ENCODE measurements at places on chromosomes 1 and 21.

GRCh38 chr1:66243548-66244130 is 290.3 kb upstream of the SGIP1 start:
- no peak for DNase-seq

- no peak for DNase-seq
These were observed 19.2 kb downstream of the WDTC1 start for GRCh38 chr1:27253596-27253995.

- no peak for DNase-seq
These were observed 49.2 kb upstream of the LMO4 start for GRCh38 chr1:87279536-87279875.

- no peak for DNase-seq
These were observed 155.9 kb downstream of the PLXNA2 start for GRCh38 chr1:208088319-208088718.

DNA sequence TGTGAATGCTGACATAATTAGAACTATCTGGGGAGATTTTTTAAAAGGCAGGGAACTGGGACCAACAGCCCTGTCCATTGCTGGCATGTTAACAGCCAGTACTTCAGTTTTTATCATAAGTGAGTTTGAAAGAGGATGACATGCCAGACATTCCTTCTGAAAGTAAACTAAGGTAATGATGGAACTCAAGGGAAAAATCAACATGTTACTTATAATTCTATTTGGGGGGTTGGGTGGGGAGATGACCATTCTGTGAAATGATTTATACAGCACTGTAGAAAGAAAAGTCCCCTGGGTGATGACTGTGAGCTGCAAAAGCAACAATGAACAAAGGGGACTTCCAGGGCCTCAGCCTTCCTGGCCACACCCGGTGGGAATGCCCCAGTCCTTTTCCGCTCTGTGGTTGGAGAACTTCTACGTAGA is 5.4 kb upstream of the LAMC2 start:
- no peak for DNase-seq

- no peak for DNase-seq
These were observed 16.4 kb upstream of the ATP1A4 start for GRCh38 chr1:160134791-160135572.

- no peak for DNase-seq
These were observed 88.3 kb downstream of the RPE65 start for GRCh38 chr1:68361346-68361910.

DNA sequence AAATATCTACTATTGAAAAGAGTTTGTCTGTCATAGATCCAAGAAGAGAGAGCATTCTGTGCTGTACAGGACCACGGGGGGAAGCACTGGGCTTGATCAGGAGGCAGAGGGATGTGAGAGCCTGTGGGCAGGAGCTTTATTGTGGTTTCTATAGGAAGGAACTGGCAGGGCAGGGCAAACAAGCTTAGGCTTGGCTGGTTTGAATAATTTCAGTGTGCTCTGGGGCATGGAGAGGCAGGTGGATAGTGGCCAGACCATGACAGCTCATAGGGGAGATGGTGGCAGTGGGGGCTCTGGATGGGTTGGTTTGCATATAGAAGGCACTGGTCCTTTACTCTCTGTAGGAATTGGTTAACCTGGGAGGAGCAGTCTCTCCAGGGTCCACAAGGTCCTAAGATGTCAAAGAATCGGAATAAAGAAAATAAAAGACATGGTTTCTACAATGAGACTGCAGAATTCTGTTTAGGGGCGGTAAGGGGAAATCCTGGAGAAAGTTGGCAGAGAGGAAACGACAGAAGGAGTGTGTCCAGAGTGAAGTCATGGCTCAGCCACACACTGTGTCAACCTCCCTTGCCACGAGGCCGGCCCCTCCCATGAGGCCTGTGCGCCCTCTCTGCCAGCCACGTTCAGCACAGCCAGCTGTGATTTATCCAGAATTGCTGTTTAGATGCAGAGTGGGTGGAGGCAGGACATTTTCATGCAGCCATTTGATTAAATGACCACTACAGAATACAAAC is 81.7 kb upstream of the PGBD5 start:
- no peak for DNase-seq

GRCh38 chr1:5150191-5150590 is 495.8 kb downstream of the AJAP1 start:
- no peak for DNase-seq

DNA sequence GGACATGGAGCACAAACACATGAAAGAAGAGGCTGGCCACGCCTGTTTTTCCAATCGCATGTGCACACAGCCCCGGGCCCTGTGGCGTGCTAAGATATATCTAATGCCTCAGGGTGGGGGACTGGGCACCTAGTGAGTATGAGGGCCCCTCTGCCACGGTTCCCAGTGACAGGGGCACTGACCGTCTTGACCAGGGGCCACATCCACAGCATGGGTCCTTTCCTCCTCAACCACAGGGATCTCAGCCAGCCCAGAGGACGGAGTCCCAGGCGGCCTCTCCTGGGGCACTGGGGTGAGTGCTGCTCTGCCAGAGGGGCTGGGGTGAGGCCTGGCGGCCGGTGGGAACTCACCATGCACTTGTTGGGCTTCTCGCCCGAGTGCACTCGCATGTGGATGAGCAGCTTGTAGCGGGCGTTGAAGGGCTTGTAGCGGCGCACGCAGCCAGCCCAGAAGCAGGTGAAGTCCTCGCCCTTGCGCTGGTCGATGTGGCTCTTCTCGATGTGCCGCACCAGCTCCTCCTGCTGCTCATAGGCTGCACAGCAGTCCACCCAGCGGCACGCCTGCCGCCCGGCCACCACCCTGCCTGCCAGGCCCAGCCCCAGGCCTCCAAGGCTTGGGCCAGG is 134.7 kb downstream of the DMRTB1 start:
- no peak for DNase-seq

DNA sequence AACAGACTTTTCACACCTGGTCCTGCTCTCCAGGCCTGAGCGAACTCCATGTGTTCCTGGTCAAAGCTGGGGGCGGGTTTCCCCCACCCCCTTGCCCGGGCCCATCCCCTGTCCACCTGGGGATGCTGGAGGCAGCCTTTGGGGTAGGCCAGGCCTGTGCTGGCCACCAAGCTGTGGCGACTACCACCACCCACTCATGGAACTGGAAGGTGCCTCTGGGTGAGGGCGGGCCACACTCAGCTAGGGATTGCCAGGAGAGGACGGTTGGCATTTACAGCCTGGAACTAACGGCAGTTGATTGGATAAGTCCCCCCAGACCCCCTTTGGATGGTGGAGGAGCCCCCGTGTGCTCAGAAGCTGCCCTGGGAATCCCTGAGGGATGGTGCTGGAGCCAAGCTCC is 7.9 kb downstream of the S100B start:
- no peak for DNase-seq

- DNase-seq = no peak
These were observed 14.6 kb upstream of the C1orf159 start for GRCh38 chr1:1130206-1131120.

- peak; percentile 34 for DNase-seq
These were observed 276.3 kb upstream of the GREM2 start for GRCh38 chr1:240888039-240888786.

GRCh38 chr1:165418195-165418594 is 26.7 kb downstream of the RXRG start:
- DNase-seq = no peak

DNA sequence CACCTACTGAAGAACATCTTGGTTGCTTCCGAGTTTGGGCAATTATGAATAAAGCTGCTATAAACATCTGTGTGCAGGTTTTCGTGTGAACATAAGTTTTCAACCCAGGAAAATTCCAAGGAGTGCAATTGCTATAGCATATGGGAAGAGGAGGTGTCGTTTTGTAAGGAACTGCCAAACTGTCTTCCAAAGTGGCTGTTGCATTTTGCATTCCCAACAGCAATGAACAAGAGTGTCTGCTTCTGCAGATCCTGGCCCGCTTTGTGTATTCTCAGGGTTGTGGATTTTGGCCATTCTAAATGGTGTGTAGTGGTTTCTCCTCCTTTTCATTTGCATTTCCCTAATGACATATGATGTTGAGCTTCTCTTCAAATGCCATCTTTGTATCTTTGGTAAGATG is 23.8 kb downstream of the GNG4 start:
- no peak for DNase-seq

DNA sequence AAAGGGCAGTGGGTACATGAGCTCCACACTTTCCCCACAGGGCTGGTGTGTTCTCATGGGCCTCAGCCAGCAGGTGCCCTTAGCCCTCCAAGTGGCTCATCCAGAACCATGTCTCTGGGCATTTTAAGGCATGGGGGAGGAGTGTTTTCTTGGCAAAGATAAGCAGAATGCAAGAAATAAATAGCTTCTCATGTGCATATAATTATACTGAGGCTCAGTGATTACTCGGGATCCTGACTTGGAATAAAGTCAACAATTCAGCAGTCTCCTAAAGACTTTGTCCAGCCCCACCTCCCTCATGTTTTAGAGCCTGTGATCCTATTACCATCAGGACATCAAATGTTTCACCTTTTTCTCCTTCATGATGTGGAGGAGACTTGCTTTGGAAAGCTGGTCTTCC is 92.7 kb upstream of the COG2 start:
- DNase-seq = no peak

- DNase-seq = no peak
These were observed 244.7 kb downstream of the PTPRU start for GRCh38 chr1:29481031-29481430.

- DNase-seq = no peak
These were observed 56.5 kb downstream of the CAMSAP2 start for GRCh38 chr1:200795156-200795555.

GRCh38 chr1:231584117-231584516 is 42.5 kb upstream of the DISC1 start:
- peak; percentile 58 for DNase-seq

DNA sequence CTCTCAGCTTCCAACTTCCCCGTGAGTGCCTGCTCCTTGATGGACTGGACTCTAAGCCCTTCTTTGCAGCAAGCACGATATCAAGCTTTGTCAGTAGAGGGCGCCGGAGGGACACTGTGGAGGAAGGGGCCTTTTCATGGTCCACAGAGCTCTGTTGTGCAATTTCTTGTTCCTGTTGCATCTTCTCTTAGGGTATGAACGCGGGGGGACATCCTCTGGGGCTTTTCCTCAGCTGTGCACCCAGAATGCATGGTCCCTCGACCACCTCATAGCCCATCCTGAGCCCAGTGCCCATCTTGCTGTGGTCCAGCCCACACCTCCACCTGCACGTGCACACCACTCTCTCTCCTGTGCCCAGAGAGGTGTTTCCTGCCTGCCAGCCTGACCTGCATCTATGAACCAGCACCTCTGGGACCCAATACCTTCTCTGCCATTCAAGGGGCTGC is 556.8 kb downstream of the PTPRU start:
- peak; percentile 77 for DNase-seq

GRCh38 chr21:45998871-45999580 is 17.5 kb downstream of the COL6A1 start:
- DNase-seq = no peak

- peak; percentile 14 for DNase-seq
These were observed 10.2 kb upstream of the UBL4B start for GRCh38 chr1:110102081-110102480.

DNA sequence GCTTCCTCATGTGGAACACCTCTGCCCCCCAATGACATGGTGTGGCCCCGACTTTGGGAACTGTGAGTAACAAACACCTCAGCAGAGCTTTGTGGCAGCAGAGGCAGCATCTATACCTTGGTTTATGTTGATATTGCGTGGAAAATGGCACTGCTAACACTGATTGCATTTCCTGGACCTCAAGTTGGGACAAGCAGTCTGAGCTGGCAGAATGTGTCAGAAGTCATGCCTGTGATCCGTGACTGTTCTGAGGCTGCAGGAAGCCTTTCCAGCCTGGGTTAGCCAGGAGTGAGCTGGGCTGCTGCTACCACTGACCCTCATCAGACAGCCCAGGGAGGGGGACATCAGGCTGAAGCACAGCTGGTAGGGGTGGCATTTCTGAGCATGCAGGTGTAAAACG is 268.5 kb downstream of the KCNJ6 start:
- DNase-seq = no peak

GRCh38 chr1:21258331-21259134 is 31.7 kb downstream of the ECE1 start:
- DNase-seq = no peak

- no peak for DNase-seq
These were observed 66.0 kb downstream of the COL18A1 start for GRCh38 chr21:45470773-45471524.

GRCh38 chr1:157279138-157279801 is 141.1 kb upstream of the ETV3 start:
- no peak for DNase-seq
